Activated CD4-positive, alpha-beta T cell treated with anti-CD3 and anti-CD28 coated beads for 4 hours (primary cell): ENCODE measurements at places on chromosomes 13 and 19.

DNA sequence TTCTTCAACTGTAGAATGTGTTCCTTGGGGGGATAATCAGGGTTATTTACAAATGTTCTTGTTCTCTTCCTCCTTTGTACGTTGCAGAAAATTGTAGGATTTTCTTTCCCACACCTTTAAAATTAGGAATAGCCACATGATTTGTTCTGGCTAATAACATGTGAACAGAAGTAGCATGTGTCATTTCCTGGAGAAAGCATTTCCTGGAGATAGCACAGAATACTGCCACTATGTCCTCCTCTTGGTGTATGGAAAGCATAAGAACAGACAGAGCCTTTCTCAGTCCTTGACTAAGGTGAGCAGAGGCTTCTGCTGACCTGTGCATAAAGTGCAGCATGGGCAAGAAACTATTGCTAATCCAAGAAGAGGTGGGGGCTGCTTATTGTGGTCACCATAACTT, 101.8 kb downstream of the FAM216B start:
- DNase-seq, result no peak

GRCh38 chr13:33561627-33562026, 256.3 kb upstream of the RFC3 start:
- DNase-seq, result no peak

- no peak for DNase-seq
Measured at GRCh38 chr13:32454886-32455593, 27.1 kb upstream of the N4BP2L1 start.

- no peak for DNase-seq
Measured at GRCh38 chr19:42361545-42361910, 28.6 kb downstream of the CNFN start.

- no peak for DNase-seq
Measured at GRCh38 chr13:27250833-27251165, 559 bp upstream of the RPL21 start.

DNA sequence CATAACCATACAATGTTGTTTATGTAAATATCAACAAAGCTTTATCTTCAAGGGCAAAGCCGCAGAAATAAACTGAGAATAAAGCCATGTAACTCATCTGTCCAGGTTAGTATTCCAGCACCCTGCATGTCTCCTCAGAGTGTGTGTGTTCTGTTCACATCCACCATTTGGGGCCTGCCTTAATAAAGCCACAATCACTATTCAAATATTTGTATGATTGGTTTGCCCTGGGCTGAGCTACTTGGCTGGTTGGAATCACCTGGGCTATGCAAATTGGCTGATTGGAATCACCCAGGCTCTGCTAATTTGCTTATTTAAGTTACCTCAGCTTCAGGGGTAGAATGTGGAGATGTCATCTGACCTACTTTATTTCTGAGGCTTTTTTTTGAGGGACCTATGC, 42.4 kb upstream of the ZNF737 start:
- no peak for DNase-seq

- no peak for DNase-seq
Measured at GRCh38 chr19:2424686-2425621, 2.4 kb downstream of the TIMM13 start.

DNA sequence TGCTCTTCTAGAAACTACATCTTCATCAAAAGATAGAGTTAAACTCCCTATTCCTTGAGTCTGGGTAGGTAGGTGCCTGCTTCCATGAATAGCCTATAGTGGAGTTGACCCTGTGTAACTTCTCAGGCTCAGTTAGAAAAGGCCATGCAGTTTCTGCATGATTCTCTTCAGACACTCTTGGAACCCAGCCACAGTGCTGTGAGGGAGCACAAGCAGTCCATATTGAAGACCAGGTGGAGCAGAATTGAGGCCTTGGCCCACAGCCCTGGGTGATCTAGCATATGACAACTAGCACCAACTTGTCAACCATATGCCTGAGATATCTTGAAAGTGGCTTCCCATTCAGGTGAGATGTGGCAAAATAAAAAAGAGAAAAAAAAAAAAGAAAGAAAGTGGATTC, 10.3 kb upstream of the PAN3 start:
- DNase-seq, result no peak

GRCh38 chr19:14112051-14112808, 5.3 kb downstream of the PRKACA start:
- DNase-seq, result no peak

GRCh38 chr19:49127674-49128544, 8.6 kb downstream of the PPFIA3 start:
- peak; percentile 94 for DNase-seq

GRCh38 chr19:33476151-33476707, 45.4 kb downstream of the PEPD start:
- no peak for DNase-seq

DNA sequence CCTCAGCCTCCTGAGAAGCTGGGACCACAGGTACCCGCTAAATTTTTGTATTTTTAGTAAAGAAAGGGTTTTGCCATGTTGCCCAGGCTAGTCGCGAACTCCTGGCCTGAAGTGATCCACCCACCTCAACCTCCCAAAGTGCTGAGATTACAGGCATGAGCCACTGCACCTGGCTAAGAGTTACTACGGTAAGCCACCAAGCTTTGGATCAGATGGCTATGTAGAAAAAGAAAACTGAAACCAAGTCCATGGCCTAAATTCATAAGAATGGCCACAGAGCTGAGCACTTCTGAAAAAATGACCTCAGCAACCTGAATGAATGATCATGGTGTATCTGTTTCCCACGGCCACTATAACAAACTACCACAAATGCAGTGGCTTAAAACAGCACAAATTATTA, 9.4 kb downstream of the OPA3 start:
- no peak for DNase-seq

- no peak for DNase-seq
Measured at GRCh38 chr19:29299416-29300380, 86.7 kb upstream of the UQCRFS1 start.

DNA sequence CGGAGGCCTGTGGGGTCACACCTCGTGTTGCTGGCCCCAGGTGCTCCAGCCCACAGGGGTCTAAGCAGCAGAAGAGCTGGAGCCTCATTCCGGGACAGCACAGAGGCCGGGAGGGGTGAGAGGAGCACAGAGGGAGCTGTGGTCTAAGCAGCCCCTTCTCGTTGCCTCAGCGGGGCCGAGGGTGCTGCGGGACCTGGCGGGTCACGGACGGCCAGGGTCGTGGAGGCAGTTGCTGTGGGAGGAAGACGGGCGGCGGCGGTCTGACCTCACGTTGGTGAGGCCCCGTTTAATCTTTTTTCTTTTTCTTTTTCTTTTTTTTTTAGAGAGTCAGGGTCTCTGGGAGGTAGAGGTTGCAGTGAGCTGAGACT, 21.7 kb downstream of the PIAS4 start:
- no peak for DNase-seq

DNA sequence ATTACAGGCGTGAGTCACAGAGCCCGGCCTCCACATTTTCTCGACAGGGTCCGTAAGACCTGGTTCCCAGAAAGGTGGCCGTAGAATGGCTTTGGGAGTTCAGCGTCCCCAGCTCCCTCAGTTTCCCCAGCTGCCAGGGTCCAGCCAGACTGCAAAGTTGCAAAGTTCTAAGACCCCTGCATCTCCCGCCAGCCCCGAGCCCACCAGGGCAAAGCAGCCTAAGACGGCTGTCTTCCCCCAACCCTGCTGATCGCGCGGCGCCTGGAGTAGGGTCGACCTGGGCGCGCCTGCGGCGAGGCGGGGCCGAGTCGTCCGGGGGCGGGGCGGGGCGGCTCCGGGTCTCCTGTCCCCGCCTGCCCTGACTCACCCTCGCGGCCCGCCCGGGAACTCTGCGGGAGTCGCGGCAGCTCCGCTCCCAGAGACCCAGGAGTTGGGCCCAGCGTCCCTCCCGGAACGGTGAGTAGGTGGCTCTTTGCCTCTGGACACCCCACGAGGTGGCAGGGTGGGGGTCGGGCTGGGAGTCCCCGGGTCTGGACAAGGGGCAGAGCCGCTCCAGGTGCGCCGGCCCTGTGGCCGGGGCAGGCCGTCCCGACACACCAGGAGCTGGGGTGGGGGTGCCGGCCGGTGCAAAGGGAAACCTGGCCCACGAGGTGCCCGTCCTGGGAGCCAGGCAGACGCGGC, at the start of gene LRRC8E:
TSS of gene LRRC8E (plus strand) at position 366 of the 681 bp plus-strand sequence. CDS start 7,094 bp downstream, outside the sequence.
- peak; percentile 42 for DNase-seq

DNA sequence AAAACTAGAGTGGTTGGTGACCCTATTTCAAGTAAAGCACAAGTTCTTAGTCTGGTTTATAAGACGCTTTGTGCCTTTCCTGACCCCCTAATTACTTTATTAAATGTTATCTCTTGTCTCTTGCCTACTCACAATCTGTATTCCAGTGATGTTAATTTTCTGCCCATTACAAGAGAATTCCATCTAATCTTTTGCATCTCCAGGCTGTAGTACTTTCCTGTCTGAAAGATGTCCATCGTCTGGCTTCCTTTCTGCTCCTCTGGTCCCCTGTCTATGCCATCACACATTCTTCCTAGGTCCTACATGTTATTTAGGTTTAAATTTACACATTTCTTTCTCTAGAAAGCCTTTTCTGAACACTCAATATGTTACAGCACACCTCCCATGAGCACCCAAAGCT, 25.9 kb upstream of the OXGR1 start:
- DNase-seq, result no peak

GRCh38 chr13:26759249-26759906, 1.2 kb downstream of the GPR12 start:
- DNase-seq, result no peak

- DNase-seq, result no peak
Measured at GRCh38 chr13:30667014-30667413, 49.3 kb downstream of the USPL1 start.

- no peak for DNase-seq
Measured at GRCh38 chr19:2795827-2796658, 10.7 kb downstream of the THOP1 start.

DNA sequence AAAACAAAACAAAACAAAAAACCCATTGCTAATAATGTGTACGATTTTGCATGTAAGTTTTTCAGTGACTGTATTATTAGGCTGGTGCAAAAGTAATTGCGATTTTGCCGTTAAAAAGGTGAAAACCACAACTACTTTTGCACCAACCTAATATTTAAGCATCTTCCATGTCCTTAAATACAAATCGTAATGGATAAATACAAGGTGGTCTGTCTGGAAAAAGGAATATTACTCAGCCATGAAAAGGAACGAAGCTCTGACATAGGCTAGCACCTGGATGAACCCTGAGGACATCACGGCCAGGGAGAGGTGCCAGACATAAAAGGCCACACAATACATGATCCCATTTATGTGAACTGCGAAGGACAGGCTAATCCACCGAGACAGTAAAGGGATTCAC, 33.2 kb downstream of the GADD45B start:
- no peak for DNase-seq

- DNase-seq, result no peak
Measured at GRCh38 chr13:46753137-46753536, 43.8 kb downstream of the ESD start.

- DNase-seq, result no peak
Measured at GRCh38 chr13:32024750-32025149, 6.8 kb upstream of the FRY start.

GRCh38 chr19:43634872-43635560, 4.6 kb downstream of the CADM4 start:
- no peak for DNase-seq

DNA sequence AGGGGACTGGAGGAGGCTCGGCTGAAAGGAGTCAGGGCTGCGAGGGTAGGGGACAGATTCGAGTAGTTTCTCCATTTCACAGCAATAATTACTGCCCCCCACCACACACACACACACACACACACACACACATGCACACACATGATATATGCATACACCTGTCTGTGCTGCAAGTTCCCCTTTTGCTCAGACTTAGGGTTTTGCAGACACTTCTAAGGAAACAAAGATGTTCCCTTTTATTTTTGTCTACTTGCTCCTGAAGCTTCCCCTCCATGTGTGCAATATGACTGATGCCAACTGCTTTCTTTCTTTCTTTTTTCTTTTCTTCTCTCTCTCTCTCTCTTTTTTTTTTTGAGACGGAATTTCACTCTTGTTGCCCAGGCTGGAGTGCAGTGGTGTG, 13.4 kb downstream of the MBD3L2B start:
- DNase-seq, result no peak

DNA sequence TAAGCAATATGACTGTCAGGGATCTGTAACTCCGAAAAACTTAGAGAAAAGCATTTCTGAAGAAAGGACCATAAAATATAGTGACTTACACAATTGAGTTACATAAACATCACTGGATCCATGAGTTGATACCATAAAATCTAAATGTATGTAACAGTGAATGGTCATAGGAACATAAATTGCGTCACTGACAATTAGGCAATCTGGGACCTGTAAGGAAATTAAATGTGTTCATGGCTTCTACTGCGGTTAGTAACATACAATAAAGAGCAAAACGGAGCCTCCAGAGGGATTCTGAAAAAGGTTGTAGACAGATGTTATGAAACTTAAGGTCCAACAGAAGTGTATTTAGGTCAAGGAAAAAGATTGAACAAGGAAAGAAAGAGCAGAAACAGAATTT, 27.1 kb downstream of the POU4F1 start:
- DNase-seq, result no peak

DNA sequence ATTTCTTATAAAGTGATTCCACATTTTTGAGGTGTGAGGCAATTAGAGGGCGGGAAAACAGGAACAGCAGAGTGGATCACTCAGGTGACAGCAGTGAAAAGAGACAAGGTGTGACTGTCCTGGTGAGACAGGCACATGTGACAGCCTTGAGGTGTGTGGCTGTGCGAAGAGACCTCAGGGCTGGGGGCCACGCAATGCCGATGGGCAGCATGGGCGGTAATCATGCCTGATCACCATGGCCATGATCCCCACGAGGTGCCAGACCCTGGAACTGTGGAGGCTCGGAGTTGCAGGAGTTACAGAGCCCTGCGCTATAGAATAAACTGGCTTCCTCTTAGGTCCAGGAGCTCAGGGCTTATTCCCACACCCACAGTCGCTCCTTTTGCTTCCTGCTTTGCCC, 2.0 kb downstream of the SPACA6 start:
- no peak for DNase-seq

DNA sequence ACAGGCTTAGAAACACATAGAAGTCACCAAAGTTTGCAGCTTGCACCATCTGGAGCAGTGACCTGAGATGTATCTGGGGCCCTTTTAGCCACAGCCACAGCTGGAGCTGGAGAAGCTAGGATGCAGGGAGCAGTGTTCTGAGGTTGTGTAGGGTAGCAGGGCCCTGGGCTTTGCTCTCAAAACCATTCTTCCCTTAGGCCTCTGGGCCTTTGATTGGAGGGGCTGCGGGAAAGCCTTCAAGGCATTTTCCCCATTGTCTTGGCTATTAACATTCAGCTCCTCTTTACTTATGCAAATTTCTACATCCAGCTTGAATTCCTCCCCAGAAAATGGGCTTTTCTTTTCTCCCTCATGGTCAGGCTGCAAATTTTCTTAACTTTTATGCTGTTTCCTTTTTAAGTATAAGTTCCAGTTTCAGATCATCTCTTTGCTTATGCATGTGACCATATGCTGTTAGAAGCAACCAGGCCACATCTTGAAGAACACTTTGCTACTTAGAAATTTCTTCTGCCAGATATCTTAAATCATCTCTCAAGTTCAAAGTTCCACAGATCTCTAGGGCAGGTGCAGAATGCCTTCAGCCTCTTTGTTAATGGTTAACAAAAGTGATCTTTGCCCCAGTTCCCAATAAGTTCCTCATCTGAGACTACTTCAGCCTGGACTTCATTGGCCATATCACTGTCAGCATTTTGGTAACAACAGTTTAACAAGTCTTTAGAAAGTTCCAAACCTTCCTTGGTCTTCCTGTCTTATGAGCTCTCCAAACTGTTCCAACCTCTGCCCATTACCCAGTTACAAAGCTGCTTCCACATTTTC, 48.5 kb downstream of the NBEA start:
- no peak for DNase-seq
